ENCODE measurements at places on chromosomes 16 and 17.

- no peak for DNase-seq
These were observed 58.1 kb downstream of the CYB5B start for GRCh38 chr16:69482410-69482991.

- DNase-seq: no peak
These were observed 27.8 kb downstream of the SLC38A8 start for GRCh38 chr16:84014570-84015327.

DNA sequence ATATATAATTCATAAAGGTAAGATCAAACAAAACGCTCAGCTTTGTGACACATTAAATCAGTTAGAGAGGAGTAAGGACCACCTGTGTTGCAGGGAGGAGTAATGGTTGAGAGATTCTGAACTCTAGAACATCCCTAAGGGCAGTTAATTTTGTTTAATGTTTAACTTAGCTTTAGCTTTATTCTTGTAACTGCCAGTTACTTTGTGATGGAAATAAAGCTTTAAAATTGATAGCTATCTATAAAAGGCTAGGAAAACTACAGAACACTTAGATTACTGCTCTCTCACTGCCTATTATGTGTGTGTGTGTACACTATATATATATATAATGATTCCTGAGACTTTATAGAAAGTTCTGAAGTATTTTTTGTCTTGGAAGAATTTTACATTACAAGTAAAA is 37.8 kb downstream of the PTRH2 start:
- DNase-seq: no peak

DNA sequence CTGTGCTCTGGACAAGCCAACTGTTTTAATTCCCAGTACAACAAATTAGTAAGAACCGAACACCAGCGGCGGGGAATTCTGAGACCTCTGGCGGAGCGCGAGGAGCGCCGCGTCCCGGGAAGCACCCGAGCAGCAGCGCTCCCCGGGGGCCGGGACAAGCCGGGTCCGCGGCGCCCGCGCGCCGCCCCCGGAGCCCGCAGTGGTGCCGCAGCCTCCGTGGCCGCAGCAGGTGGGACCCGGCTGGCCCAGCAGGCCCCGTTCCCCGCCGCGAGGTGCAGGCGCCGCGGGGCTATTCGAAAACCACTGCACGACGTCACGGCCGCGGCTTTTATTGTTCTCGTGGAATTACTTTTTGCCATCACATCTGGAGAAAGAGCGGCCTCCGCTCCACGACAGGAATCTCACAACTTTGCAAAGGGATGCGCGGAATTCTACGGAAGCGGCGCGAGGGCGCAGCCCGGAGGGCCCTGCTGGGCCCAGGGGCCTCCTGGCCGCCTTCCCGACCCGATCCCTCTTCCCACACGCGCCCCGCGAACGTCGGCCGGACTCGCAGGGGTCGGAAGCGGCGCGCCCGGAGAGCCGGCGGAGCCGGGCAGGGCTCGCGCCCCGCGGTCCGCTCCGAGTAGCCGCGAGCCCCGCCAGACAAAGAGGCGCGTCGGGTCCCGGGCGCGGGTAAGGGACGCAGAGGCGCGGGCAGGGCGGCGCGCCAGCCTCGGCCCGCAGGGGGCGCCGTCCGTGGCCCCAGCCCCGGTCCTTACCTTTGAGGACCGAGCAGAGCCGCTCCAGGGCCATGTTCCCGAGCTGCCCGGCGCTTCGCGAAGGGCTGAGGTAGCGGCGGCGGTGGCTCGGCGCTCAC is 696 bp downstream of the NETO2 start:
- no peak for DNase-seq

DNA sequence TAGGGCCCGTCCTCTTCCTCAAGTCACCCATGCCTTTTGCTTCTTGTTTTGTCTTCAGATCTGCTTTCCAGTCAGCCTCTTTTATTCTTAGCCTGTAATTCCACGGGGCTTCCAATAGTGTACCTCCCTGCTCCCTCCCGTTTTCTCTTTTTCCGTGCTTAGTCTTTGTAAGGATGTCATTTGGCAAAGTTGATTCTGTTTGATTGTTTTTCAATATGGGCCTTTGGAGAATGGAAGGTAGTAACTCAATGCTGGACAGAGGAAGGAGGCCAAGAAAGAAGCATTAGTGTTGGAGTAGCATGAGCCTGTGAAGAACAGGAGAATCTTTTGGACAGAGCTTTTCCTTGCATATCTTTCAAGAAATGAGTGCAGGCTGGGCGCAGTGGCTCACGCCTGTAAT is 6.5 kb downstream of the WWP2 start:
- DNase-seq: no peak

GRCh38 chr17:10384175-10384574 is 11.4 kb upstream of the MYH13 start:
- DNase-seq: no peak

DNA sequence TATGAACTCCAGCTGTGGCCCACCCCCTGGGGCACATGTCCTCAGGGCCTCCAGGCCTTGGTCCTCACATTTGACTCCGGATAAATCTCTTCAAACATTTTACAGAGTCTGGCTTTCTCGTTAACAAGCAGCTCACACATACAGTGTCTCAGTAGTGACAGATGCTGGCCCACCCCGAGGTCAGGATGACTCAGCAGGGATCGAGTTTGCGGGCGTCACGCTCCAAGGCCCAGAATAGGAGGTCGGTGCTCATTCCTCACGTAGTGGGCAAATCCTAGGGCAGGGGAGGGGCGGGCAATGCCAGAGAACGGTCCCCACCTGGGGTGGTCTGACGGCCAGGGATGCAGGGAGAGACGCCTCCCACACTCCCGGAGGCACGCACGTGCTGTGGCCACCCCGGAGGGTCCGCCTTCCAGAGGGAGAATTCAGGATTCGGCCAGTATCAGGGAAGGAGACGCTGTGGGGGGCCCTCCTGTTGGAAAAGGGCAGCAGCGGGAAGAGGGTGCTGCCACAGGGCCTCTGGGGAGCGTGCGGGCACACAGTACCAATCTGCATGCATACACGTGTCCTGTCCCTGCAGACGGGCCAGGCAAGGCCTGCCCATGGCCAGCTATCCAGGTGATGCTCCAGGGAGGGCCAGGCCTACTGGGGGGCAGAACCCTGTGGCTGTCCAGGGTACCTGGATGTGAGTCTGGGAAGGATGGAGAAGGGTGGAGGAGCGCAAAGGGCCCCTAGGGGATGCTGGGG is 8.6 kb downstream of the SLC7A5 start:
- DNase-seq: peak; percentile 37

GRCh38 chr17:57744195-57745170 is 616 bp downstream of the CCDC182 start:
- DNase-seq: no peak

DNA sequence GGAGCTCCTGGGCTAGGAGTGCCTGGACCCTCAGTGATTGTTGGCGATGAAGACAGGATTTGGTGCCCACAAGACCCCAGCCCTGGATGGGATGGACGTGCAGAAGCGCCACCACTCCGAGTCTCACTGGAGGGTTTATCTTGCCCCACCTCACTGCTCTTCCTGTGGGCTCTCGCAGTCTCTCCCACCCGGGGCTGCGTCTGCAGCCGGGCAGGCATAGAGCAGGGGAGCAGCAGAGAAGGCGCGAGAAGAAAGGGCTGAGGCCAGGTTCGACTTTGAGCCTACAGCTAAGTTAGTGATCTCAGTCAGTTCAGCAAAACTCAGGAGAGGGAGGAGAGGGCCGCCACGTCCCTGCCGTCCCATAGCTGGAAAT is 6.6 kb downstream of the UBE2I start:
- DNase-seq: no peak

GRCh38 chr17:28811651-28812090 is 30.9 kb downstream of the FAM222B start:
- DNase-seq: no peak

- no peak for DNase-seq
These were observed 4.8 kb downstream of the RASL10B start for GRCh38 chr17:35736236-35736635.

- DNase-seq: no peak
These were observed 630 bp upstream of the HOXB2 start for GRCh38 chr17:48545539-48545938.

GRCh38 chr16:28986492-28986891 is 1.6 kb downstream of the LAT start:
- no peak for DNase-seq

GRCh38 chr17:50699410-50699809 is 8.3 kb downstream of the ANKRD40 start:
- DNase-seq: no peak

- no peak for DNase-seq
These were observed 632 bp downstream of the BAIAP3 start for GRCh38 chr16:1333854-1334700.

DNA sequence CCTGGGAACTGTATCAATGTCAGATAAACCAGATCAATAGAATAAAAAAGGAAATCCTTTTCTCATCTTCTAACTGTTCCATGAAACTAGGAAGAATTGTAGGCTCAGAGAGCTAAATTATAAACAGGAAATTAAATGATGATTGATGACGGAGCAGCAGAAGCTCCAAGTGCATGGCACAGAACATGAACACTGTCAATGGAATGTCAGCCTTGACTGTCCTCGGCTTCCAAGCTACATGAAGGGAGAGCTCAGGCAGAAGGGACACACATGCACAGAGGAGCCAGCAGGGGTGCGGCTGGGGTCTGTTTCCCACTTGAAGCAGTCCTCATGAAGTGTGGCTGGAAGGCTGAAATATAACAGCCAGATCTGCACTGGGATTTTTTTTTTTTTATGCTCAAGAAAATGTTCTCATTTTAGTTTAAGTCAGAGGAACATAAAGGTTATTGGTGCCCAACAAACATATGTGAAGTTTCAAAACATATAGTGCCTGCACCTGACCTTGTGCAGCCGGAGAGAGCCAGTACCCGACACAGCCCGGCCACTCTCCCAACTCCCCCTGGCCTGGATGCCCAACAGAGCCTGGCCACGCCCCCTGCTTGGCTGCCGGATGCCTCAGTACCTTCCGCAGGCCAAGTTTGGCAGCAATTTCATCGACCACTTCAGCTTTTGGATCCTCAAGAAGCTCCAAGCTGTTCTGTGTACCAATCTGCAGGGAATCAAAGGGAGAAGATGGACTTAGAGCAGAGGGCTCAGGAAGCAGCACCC is 37.0 kb downstream of the NPLOC4 start:
- no peak for DNase-seq

- no peak for DNase-seq
These were observed 94.6 kb downstream of the CMIP start for GRCh38 chr16:81539009-81539758.

DNA sequence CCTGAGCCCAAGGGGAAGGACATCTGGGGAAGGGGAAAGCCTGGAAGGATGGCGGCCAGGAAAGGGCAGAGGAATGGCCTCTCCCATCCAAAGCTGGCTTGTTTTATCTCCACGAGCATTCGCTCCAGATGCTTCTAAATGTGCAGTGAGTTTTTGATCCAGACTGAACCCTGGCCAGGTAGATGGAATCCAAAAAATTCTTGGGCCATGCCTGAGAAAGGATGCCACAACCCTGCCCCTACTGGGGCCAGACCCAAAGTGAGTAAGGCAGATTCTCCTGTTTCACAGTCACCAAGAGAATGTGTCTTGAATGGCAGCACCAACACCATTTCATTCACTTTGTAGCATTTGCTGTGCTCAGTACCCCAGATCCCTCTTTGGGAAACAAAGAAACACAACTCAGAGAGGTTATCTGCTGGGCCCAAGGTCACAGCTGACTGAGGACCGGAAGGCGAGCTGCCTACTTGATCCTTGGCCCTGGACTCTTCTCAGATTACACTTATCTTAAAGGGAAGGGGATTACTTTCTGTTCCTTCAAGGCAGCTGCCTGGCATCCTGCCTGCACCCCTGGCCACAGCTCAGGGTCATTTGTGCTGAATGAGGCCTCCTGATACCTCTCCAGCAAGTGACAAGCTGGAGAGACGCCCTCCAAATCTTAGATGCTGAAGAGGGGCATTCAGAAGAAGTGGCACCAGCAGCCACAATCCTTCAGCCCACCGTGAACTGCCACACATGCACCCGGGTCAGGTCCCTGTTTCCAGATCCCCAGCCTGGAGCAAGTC is 3.6 kb downstream of the LRRC75A start:
- DNase-seq: no peak

GRCh38 chr17:61122326-61122913 is 277.2 kb upstream of the TBX2 start:
- no peak for DNase-seq

DNA sequence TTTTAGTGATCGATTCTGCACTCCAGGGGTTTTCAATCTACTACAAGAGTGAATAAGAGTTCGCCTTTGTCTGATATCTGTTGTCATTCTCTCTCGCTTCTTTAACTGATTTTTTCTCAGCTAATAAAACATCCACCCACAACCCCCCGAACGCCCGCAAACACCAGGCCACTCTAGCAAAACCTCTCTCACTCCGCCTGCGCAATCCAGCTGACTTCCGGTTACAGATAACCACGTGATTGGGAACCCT is 338 bp upstream of the RPL19 start:
- peak; percentile 57 for DNase-seq

DNA sequence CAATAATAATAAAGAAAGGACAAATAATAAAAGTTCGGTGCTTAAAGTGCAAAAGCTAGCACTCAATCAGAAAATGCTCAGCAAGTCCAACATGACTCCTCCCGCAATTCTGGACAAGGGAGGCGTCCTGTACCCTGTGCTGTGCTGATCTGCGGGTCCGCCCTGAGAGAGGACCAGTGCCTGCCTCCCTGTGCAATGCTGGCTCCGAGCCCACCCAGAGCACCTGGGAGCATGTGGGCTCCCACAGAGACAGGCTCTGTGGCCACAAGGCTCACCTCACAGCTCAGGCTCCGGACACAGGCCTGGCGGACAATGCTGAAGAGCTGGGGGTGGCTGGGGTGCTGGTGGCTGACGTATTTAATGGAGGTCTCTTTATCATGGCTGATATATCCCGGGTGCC is 11.1 kb downstream of the FLCN start:
- DNase-seq: no peak

DNA sequence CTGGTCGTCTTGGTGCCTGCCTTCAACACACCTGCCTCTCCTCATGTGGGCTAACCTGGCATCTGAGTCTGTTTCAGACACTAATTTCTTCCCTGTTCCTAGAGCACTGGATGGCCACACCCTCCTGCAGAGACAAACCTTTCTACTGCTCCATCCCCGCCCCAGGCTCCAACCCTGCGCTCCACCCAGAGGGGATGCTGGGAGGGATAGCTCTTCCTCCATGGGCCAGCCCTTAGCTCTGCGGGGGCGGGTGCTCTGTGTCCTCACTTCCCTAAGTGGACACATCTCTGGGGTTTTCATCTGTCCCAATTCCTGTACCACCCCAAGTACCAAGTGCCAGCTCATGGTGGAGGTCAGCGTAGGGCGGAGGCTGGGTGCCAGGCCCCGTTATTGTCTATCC is 11.0 kb upstream of the CRISPLD2 start:
- no peak for DNase-seq

DNA sequence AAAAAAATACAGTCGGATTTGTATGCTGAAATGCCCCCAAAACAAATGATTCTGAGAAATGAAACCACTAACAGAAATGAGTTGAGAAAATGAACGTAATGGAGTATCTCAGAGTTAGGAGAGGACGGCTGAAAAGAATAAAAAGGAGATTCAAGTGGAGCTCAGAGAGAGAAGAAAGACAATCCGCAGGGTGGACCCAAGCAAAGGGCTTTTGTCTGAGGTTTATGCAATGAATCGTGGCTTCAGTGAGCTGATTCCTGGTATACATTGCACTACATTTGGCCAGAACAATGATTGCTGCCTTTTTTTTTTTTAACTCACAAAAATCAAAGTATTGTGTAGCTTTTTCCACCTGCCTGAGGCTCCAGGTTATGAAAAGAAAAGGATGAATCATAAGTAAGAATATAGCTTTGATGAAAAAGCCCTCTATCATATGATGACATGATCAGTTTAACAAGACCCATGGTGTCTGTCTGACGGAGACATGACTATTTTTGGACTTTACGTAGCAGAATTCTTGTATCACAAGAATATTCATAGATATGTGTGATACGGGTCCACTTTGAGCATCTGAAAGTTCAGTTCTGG is 4.4 kb upstream of the MED9 start:
- no peak for DNase-seq

GRCh38 chr17:27473748-27474609 is 17.7 kb downstream of the KSR1 start:
- DNase-seq: no peak

All from BJ (cell line).